Endodermal cell (in vitro differentiated cells): ENCODE measurements at places on chromosomes 16 and 17. TPM values are rescaled to one million over a fixed set of nuclear protein-coding genes. Genes with fewer than 3 reads are reported as not detected.

Gene RND2
- total RNA-seq, result 55.5 and 56.2 TPM in 2 replicates

Gene CBX2
- total RNA-seq, result 69.6 and 75.0 TPM in 2 replicates

Gene EVPLL
- not detected in 3 replicates for total RNA-seq

Gene SLC9A5
- 8.9 to 14.7 TPM (median 9.3 TPM) in 3 replicates for total RNA-seq

Gene LHX1
- 85.9 to 200 TPM (median 92.3 TPM) in 3 replicates for total RNA-seq

Gene EPX
- not detected in 3 replicates for total RNA-seq

Gene FAM234A
- total RNA-seq, result 130 to 152 TPM (median 140 TPM) in 3 replicates

Gene CCL4
- not detected in 3 replicates for total RNA-seq

Gene KRTAP9-1
- total RNA-seq, result not detected in 2 replicates

Gene TUBG2
- total RNA-seq, result 34.9 to 41.1 TPM (median 38.0 TPM) in 3 replicates

Gene PPP1R27
- not detected in 3 replicates for total RNA-seq

Gene KRT39
- total RNA-seq, result not detected in 3 replicates

Gene CCL16
- total RNA-seq, result not detected in 3 replicates

Gene G6PC1
- total RNA-seq, result not detected in 3 replicates

Gene PTGES3L
- 7.1 and 7.9 TPM in 2 replicates for total RNA-seq

Gene PKMYT1
- total RNA-seq, result 74.9 and 88.5 TPM in 2 replicates

Gene POLR3E
- total RNA-seq, result 36.1 to 73.1 TPM (median 67.9 TPM) in 3 replicates

Gene TBC1D26
- total RNA-seq, result 4.6 to 7.5 TPM (median 5.3 TPM) in 3 replicates

Gene ATXN1L
- 28.7 and 28.9 TPM in 2 replicates for total RNA-seq

Gene CAPNS2
- total RNA-seq, result 0.26 and 0.32 TPM in 2 replicates

Gene ITGAX
- 0.16 and 0.22 TPM in 2 replicates for total RNA-seq

Gene FBXO39
- 0.29 TPM in 2 of 3 replicates, not detected in the other for total RNA-seq

Gene OR1F1
- 0.25 and 0.29 TPM in 2 replicates for total RNA-seq

Gene ITGB4
- total RNA-seq, result 3.1 and 3.4 TPM in 2 replicates

Gene MMP28
- total RNA-seq, result not detected in 2 replicates
